ENCODE measurements at places on chromosomes 3 and 15.

- DNase-seq, result no peak
Observed at GRCh38 chr3:197748597-197749314, 927 bp upstream of the FYTTD1 start.

DNA sequence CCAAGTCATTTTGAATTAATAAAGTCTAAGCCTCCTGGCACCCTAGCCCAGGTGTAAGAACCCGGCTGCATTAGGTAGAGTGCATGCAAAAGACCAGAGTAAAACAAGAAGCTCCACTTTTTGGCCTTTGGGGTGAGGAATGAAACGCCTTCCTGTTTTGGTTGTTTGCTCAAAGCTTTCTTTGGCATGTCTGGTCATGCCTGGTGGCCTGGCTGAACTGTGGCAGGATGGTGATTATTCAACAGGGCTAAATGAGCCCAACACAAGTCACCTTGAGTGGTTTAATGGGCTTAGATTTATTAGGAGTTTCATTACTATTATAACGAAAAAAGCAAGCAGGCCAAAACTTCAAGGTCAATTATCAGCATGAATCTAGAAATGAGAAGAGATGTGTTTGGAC, 40.9 kb upstream of the LDHAL6B start:
- no peak for DNase-seq

GRCh38 chr3:70137366-70137765, 137.8 kb downstream of the SAMMSON start:
- no peak for DNase-seq

DNA sequence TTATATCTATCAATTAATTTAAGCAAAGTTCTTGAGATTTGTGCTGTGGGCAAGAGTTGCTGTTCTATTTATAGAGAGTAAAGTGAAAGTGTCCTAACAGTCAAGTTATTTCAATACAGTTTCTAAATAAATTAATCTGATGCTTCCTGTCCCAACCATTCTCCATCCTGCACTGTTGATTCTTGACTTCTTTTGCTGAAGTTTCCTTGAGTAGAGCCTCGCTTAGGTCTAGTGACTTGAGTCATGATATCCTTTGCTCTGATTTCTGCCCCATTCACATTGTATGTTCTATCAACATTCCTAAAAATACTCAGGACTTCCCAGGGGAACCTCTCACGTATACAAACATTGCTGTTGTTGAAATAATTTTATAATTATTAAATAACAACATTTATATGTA, 498.4 kb upstream of the ALCAM start:
- no peak for DNase-seq
